Brain pericyte (primary cell): ENCODE measurements at places on chromosomes 12 and 14.

DNA sequence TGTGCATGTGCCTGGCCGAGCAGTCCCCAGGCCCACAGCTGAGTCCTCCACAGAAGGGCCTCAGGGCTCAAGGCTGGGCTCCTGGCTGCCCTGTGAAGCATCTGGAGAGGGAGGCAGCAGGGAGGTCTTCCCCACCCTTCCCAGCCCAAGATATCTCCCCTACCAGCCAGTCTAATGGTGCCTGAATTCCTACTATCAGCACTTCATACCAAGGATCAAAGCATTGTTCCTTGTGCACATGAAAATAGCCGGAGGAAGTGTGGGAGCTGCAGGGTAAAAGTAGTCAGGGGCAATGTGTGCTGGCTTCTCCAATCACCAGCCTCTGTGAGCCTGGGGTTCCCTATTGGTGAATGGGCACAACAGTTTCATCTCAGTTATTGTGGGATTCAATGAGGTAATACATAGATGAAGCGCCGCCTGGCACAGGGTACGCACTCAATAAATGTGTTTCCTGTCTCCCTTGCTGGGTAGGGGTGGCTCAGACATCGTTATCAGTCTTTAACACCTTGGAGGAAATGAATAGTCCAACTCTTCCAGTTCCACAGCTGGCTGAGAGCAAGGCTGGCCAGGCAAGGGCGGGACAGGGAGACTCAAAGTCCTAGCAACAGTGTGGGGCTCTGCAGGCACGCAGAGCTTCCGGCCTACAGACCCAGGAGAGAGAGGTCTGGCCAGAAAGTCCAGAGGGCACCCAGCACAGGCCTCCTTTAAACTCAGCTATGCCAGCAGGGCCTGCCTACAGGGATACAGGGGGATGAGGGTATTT lies 39.1 kb upstream of the PNMA1 start:
- no peak for DNase-seq

DNA sequence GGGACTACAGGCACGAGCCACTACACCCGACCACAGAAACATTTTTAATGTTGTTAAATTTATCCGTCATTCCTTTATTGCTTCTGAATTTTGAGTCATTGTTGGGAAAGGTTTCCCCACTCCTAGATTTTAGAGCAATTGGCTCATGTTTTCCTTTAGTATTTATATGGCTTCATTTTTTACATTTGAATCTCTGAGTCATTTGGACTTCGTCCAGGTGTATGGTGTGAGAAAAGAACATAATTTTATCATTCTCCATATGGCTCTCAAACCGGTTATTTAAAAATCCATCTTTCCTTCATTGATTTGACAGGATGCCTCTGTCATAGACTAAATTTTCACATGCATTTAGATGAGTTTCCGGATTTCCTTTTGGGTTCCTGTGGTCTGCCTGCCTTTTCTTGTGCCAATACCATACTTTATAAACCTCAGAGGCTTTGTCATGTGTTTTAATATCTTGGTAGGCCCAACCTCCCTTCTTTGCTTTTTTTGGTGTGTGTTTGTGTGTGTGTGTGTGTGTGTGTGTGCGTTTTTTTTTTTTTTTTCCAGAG lies 30.9 kb downstream of the LRTM2 start:
- DNase-seq: no peak

GRCh38 chr14:104313674-104314073 lies 175.3 kb downstream of the KIF26A start:
- no peak for DNase-seq

GRCh38 chr12:27592548-27592947 lies 68.5 kb downstream of the PPFIBP1 start:
- no peak for DNase-seq

DNA sequence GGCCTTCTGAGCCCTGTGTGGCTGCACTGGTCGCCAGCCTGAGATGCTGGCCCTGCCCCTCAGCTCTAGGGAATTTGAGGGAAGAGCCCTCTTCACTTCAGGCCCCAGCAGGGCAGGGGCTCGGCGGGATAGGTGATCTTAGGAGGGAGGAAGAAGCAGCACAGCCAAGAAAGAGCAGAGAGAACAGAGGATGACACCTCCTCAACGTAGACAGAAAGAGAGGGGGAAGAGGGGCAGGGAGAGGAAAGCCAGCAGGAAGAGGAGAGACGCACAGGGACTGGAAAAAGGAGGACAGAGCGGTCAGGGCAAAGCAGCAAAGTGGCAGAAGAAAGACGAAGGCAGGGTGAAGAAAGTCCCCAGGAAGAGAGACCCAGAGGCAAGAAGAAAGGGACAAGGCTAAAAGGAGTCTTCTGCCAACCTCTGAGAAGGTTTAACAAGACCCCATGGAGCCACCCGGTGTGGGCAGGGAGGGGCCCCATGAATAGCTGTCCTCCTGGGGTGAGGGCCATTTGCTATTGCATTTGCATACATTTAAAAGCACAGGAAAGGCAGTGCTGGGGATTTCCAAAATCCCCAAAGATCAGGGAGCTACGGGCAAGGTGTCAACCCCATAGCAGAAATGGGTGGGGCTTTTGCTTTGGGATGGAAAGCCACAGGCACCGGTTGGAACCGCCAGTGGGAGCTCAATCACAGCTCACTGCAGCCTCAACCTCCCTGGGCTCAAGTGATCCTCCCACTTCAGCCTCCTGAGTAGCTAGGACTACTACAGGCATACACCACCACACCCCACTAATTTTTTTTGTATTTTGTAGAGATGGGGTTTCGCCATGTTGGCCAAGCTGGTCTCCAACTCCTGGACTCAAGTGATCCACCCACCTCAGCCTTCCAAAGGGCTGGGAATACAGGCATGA lies 22.7 kb downstream of the CMKLR1 start:
- no peak for DNase-seq

DNA sequence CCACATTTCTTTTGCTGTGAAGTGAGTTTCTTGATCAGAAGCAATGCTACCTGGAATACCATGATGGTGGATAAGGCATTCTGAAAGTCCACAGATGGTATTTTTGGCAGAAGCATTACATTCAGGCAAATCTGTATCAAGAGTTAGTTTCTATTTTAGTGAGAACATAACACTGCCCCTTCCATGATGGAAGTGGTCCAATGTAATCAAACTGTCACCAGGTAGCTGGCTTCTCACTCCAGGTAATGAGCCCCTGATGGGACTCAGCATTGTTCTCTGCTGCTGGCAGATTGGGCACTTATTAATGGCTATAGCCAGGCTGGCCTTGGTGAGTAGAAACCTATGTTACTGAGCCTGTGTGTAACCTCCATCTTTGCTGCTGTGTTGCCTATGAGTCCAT lies 80.7 kb downstream of the KCNA5 start:
- DNase-seq: no peak

DNA sequence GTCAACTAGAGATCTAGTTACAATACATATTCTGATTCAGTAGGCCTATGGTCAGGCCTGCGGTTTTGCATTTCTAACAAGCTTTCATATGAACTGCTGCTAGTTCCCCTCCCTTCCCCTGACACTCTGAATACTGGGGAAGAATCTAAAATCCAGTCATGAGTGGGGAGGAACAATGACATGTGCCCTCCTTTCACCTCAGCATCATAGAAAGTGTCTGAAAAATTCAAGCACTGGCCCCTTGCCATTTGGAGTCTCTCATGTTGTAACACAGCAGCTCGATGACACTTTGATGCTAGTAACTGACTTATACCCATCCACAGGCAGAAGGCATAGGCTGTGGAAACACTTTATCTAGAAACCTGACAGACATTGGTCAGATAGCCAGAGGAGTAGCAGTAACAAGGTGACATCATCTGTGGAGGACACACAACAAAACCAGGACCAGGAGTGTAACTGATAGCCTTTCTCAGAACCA lies 161.9 kb upstream of the RASSF8 start:
- no peak for DNase-seq

DNA sequence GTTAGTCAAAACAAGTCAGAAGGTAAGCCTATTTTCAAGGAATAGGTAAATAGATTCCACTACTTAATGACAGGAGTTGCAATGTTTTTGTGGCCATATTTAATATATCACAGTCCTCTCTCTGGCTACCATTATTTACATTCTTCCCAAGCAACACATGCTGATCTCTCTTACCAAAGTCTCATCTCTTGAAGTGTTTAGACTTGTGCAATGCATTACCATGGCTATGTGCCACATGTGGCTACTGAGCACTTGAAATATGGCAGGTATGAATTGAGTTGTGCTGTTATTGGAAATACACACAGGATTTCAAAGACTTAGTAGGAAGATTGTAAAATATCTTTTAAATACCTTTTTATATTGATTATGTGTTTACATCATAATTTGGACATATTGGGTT lies 262.4 kb upstream of the PDE3A start:
- no peak for DNase-seq

DNA sequence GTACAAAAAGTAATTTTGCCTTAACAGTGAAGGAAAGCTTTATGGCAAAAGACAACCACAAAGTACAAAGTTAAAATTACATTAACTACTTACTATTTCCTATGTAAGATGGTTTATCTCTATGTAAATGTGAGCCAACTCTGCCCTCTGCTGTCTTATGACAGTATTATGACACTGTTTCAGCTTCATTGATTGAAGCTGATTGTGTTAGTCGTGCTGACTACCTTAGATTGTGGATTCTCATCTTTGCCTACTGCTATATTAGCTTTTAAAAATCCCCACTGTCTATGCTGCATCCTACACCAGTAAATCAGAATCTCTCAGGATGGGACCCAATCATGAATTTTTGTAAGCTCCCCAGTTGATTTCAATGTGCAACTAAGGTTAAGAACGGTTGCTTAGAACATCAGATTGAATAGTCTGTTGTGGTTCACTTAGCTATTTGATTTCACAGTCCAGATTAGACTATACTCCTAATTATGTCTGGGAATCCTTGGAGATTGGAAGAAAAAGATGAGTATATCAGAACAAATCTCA lies 12.2 kb upstream of the SPTB start:
- DNase-seq: peak; percentile 16

DNA sequence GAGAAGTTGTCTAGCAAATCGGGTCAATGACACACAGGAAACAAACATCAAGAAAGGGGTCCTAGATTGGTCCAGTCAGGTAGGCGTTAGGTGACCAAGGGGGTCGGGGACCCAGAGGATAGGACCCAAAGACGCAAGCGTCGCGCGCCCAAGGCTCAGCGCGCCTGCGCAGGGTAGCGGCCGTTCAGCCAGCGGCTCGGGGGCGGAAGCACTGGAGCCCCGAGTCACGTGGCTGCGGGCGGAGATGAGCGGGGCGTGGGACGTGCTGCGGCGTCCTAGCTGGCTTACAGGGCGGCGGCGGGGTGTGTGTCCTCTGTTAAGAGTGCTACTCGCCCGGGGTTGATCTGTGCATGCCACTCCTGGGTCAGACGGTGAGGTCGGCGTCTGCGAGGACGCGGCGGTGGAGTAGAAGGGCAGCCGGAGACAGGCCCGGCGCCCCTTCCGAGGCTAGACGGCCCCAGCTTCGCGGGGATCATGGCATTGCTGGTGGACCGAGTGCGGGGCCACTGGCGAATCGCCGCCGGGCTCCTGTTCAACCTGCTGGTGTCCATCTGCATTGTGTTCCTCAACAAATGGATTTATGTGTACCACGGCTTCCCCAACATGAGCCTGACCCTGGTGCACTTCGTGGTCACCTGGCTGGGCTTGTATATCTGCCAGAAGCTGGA lies at the start of gene SLC35E3:
TSS of gene SLC35E3 (plus strand) at position 273 of the 668 bp plus-strand sequence. CDS start at position 475, 202 bp downstream.
- DNase-seq: peak; percentile 67

GRCh38 chr12:3380200-3381043 lies 110.6 kb upstream of the PRMT8 start:
- no peak for DNase-seq

DNA sequence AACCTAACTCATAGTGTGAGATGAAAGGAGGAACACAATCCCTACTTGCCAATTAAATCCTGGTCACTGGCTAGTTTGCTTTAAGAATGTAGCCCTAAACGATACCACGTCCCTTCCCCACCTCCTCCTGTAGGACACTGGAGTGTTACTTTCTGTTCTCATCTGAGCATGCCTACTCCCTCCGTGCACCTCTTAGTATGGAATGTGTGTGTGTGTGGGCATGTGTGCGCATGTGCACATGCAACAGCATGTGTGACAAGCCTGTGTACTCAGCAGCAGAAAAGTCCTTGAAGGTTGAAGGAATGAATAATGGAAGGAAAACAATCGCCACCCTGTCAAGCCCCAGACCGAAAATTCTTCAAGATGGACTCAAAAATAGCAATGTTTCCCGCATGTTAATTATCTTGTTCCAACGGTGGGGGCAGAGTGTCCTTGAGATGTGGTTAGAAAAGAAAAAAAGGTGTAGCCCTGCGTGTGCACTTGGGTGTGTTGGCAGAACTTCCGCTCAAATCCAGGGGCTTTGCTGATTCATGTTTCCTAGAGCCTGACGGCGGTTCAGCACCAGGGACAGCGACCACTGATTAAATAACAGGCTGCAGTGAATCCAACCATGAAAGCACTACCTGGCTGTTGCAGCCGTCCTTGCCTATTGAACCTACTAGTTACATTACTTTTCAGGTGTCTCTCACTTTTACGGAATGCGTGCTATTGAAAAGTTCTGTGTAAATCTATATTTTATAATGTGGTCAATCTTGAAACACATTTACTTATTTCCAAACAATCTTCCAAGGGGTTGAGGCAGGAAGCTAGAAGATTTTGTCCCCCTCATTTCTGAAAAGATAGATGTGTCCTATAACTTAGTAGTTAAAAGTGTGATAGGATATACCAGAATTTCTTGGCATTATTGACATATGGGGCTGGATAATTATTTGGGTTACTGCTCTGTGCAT lies 79.8 kb downstream of the SRRM4 start:
- no peak for DNase-seq

GRCh38 chr14:84894254-84894653 lies 635.7 kb upstream of the FLRT2 start:
- DNase-seq: no peak

GRCh38 chr12:91261820-91262676 lies 79.4 kb upstream of the DCN start:
- no peak for DNase-seq

DNA sequence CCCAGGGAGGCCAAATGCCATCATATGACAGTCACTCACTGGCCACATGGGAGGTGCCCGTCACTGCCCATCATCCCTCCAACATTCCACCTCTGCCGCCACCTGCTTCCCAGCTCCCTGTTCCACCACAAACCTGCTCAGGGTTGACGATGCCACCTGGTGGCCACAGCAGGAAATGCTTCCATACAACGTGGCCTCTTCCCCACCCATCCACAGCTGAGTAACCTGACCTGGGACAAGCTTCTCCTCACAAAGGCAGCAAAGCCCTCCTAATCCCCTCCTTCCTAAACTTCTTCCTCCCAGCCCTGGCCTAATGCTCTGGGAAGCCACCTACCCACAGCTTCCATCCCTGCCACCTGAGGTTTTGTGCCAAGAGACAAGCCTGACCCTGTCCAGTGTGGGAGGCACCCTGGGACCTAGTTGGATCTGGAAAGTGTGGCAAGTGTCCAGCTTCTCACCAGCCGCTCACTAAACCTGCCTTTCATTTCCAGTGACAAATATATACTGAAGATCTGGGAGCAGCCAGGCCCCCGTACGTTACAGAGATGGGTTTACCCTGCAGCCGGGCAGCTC lies 4.3 kb downstream of the DEGS2 start:
- DNase-seq: no peak

- DNase-seq: no peak
These were observed 8.1 kb downstream of the SPATS2 start for GRCh38 chr12:49375406-49375805.

- DNase-seq: no peak
These were observed 5.0 kb downstream of the CCND2 start for GRCh38 chr12:4278329-4279197.

GRCh38 chr14:97916669-97917568 lies 1119.7 kb downstream of the VRK1 start:
- no peak for DNase-seq
